ENCODE measurements at places on chromosomes 3 and 15.

GRCh38 chr3:30970183-30970582 lies 75.7 kb upstream of the GADL1 start:
- no peak for DNase-seq

GRCh38 chr3:121660356-121661171 lies at the start of gene HCLS1:
Gene HCLS1 (minus strand): TSS chr3:121660903. CDS start chr3:121658347, 2,556 bp downstream.
- DNase-seq, result no peak

DNA sequence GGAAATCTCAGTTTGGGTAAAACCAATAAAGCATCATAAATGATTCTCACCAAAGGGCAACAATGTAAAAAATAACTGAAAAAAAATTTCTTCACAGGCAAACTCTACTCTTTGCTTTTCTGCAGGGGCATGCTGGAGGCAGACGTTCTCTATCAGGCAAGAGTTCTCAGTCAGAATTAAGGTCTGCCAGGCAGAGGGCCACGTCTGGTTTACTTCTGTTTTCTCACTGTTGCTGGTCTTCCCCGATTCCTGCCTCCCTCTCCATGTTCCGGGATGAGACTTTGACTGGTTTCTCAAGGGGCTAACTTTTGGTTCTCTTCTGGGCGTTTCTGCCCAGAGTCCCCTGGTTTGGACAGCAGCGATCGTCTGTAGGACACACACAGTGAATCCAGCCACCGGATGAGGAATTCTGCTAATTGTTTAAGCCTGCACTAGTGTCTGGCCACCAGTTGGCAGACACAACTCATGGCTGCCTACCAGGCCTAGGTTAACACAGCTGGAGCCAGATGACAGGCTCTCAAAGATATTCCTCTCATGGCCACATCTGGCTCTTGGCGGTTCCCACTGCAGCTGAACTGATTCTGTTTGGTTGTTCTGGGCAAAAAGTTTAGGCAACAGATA lies 273.1 kb downstream of the FOXP1 start:
- no peak for DNase-seq

- no peak for DNase-seq
These were observed 278.9 kb downstream of the KLF13 start for GRCh38 chr15:31605467-31605931.

DNA sequence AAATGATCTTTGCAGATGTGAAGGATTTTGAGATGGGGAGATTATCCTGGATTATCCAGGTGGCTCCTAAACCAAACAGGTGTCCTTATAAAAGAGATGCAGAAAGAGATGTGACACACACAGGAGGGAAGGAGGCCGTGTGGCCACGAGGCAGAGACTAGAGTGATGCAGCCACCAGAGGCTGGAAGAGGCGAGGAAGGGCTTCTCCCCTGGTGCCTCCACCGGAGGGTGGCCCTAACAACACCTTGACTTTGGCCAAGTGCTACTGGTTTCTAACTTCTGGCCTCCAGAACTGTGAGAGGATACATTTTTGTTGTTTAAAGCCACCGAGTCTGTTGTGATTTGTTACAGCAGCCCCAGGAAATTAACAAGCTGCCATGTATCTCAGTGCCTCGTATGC lies 127.1 kb downstream of the ASB7 start:
- no peak for DNase-seq

DNA sequence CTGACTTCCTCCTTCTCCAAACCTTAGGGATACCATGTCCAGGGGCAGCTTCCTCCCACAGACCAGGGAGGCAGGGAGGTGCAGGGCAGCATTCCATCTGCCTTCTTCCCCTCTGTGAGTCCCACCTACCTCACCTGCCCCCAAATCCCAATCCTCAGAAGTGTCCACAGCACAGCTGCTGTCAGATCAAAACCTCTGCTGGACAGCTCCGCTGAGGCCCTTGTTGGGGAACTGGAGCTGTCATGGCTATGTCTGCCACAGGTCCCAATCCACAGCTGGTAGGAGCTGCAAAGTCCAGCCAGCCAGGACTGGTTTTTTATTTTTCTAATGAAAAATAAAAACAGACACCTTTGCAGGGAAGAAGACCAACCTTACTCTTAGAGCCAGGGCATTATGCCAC lies 40.7 kb upstream of the TBC1D21 start:
- DNase-seq, result no peak

- DNase-seq, result no peak
These were observed 46.1 kb upstream of the SLCO2A1 start for GRCh38 chr3:134075846-134076245.

DNA sequence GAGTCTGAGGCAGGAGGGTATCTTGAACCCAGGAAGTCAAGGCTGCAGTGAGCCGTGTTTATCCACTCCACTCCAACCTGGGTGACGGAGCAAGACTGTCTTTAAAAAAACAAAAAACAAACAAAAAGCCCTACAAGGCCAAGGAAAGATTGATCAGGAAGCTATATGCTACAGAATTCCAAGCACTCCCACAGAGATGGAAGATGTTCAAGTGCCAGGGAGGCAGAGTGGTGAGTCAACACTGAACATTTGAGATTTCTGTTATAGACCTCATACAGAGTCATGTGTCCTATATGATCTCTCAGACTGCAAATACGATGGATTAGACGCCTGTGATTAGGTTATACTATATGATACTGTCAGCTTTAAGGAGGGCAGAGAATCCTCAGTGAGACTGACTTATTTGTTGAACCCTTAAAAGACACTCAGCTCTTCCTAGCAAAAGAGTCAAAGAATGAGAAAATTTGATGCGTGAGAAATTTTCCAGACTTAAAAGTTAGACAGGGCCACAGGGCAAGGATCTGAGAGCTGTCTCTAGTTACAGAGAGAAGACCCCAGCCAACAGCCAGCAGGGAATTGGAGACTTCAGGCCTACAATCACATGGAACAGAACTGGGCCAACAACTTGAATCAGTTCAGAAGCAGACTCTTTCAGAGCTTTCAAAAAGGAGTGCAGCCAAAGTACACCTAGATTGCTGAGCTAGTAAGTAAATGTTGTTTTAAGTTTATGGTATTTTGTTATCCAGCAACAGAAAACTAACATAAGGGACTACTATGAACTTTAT lies 107.6 kb downstream of the PIK3CB start:
- DNase-seq, result no peak

GRCh38 chr3:129552287-129553050 lies 9.5 kb downstream of the H1-8 start:
- peak; percentile 6 for DNase-seq

- DNase-seq, result no peak
These were observed 481 bp upstream of the DYNC1LI1 start for GRCh38 chr3:32571192-32571485.

- DNase-seq, result no peak
These were observed 20.7 kb downstream of the HAPLN3 start for GRCh38 chr15:88874684-88875083.

- DNase-seq, result peak; percentile 96
These were observed 704 bp downstream of the DLG1 start for GRCh38 chr3:197297476-197298340.

DNA sequence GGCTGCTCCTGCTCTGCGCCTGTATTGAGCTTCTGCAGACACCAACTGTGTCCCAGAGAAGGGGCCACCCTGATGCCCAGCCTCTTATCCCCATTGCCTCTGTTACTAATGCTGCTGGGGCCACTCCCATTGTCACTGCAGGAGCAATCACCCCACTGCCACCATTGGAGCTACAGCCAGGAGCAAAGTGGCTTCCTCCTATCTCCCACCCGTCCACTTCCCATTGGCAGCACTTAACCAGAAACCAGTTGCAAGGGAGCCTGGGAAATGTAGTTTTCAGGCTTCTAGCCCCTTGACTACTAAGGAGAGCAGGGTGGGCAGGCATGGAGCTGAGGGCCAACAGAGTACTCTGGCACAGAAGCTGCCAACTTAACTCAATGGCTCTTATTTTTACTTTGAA lies 55.9 kb upstream of the KLF13 start:
- DNase-seq, result no peak

GRCh38 chr15:39235084-39235795 lies 345.6 kb upstream of the THBS1 start:
- DNase-seq, result no peak

GRCh38 chr15:69394556-69395282 lies 19.4 kb upstream of the KIF23 start:
- peak; percentile 28 for DNase-seq

DNA sequence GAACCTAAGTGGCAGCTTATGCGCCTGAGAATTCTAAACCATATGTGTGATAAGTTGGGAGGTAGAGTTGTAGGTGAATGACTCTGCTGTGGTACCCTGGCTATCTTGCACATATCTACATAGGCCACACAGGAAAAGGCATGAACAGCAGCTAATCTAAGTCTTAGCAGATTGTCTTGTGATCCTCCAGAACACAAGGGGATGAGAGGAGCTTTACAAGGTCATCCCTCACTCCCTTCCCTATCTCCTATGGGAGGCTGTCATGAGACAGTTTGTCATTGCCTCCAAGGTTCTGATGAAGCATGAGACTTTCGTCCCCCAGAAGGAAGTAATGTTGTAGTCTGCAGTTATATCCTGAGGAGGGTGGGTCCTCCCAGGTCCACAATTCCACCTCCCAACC lies 3.7 kb upstream of the ZNF662 start:
- DNase-seq, result no peak

- no peak for DNase-seq
These were observed 141.6 kb downstream of the ECT2 start for GRCh38 chr3:172892158-172892557.

GRCh38 chr3:65107174-65107573 lies 419.4 kb upstream of the ADAMTS9 start:
- DNase-seq, result no peak

DNA sequence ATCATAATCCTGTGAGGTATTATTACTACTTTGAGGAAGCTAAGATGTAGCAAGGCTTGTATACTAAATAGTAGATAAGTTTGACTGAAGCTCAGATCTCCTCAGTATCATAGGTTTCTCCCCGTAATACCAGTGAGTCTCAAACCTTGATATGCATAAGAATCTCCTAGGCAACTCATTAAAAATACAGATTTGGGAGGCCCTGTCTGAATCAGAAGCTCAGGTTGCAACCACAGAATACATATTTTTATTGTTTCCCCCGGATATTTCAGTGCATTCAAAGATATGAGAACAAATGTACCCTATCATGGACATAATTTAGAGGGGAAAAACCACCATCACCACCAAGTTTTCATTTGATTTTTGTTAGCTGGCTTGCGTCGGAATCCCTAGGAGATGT lies 242.1 kb upstream of the C2CD4B start:
- no peak for DNase-seq

- DNase-seq, result no peak
These were observed 185.1 kb upstream of the AGTR1 start for GRCh38 chr3:148512648-148513047.

GRCh38 chr15:40243126-40243810 lies 4.4 kb downstream of the PAK6 start:
- DNase-seq, result no peak

DNA sequence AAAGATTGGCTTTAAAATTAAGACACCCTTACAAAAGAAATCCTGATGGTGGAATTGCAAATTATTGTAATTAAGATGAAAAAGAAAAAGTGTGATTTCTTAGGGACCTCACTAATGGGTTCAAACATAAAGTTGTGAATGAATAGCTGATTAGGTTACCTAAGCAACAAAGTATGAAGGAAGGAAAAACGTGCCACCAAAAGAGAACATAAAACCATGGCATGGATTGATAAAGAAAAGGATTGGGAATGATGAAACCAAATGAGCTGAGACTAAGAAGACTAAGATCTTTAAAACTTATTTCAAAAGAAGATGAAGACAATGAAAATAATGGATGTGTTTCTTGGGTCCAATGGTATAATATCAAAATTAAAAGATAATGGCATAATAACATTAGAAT lies 32.2 kb upstream of the GUCA1C start:
- no peak for DNase-seq

DNA sequence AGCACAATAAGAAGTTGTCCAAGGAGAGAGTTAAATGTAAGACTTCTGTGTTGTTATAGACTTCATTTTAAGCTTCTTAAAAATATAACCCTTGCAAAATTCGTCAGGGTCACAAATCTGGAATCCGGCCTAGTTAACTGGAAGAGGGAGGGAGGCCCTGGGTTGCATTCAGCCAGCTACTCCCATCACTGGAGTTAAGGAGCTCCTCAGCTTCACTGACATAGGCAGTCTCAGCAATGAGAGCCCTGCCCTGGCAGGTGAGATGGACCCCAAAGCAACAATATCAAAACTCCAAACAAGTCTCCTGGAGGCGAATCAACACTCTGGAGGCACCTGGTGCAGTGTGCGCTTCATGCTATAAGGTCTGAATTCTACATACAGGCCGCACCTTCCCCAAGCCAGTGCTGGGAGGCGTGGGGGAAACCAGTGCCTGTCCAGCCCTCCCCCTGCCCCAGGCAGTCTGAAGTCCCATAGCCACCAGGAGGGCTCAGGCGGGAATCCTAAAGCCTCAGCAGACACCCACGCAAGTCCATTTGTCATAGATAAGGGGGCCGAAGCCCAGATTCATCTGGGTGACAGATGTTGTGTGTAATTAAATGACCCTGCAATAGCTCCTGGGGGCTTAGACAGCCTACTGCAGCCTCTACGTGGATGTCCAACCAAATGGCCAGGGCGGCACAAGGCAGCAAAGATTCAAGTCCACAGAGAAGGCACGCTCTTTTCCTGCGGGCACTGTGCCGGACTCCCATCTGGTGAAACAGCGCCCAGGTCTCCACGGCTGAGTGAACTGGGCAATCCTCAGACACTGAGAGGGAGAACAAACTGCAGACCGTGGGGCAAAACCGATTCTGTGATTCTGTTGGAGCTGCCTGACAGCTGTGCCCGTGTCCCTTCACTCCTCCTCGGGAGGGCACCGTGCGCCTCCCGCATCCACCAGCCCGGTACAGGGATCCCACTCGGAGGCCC lies 64.9 kb downstream of the ATP10A start:
- no peak for DNase-seq

GRCh38 chr3:50341537-50341936 lies 901 bp upstream of the RASSF1 start:
- DNase-seq, result no peak

- no peak for DNase-seq
These were observed 299.9 kb downstream of the UACA start for GRCh38 chr15:70463453-70463834.

GRCh38 chr3:132981719-132982118 lies 56.5 kb upstream of the TMEM108 start:
- DNase-seq, result no peak

DNA sequence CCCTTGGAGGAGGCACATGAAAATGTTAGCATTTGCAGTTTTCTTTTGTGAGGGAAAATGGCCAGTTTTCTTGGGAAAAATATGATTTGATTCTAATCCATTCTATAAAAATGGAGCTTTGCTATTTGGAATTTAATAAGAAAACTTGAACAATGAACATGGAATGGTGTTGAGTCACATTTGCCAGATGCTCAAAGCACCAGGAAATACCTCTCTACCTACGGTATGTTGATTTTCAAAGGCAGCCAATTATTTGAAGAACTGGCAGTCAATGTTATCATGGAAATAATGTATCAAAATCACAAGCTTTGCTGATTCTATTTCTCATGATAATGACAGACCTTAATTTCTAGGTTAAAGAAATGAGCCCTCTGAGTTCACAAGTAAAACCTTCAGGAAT lies 14.9 kb downstream of the NME9 start:
- DNase-seq, result no peak
